ENCODE measurements at places on chromosomes 6 and 20.

DNA sequence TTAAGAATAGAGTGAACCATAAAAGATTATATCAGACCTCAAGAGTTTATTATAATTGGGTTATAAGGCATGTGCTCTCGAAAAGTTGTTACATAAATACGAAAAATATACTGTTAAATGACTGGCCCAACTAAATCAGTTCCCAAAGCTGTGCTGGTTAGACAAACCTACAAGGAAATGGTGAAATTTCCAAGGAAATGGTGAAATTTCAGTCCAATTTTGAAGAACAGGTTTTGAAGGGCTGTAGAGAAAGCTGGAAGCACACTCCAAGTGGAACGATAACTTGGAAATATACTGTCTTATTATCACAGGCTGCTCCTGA, 400 bp upstream of the TRMT11 start:
- DNase-seq = no peak

- no peak for DNase-seq
These were observed 124.4 kb upstream of the AKIRIN2 start for GRCh38 chr6:87826424-87826823.

DNA sequence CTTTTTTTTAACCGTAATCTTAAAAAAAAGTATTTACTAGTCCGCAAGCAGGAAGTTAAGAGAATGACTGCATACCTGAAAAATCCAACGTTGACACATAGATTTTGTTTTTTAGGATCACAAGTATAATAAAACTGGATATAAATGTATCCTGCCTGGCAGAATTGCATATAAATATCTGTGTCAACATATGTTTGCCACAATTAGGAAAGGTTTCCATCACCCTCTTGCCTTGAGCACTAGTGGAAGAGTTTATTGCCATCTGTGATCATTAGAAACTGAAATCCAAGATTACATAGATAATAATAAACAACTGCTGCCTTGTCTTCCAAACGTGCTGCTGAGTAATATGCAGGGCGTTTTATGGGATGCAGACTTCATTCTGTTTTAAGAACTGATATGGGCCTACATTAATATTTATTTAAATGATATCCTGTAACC, 27.9 kb downstream of the PLEKHG1 start:
- DNase-seq = no peak

- no peak for DNase-seq
These were observed 67.3 kb downstream of the PREX1 start for GRCh38 chr20:48760403-48760983.

DNA sequence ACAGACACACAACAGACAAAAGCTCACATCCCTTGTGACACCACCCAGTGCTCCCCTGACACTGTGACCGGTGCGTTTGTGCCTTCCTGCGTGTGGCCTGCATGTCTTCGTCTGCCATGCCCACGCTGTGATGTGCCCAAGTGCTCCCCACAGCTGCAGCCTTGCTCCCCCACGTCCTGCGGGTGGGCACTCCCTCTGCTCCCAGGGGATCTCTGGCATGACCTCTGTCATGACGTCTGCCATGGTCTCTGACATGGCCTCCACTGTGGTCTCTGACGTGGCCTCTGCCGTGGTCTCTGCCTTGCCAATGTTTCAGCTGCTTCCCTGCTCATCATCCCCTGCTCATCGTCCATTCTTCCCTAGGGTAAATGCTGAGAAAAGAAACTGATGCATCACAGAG, 200.9 kb downstream of the DLL1 start:
- DNase-seq = no peak

GRCh38 chr6:153449279-153449678, 318.2 kb upstream of the RGS17 start:
- no peak for DNase-seq

- DNase-seq = peak; percentile 79
These were observed at the start of gene FOXQ1 for GRCh38 chr6:1311400-1312202. FOXQ1 (plus strand) TSS chr6:1312098; CDS start chr6:1312705, 607 bp downstream.

GRCh38 chr6:56866917-56867522, 87.9 kb upstream of the BEND6 start:
- no peak for DNase-seq

GRCh38 chr20:2172305-2173175, 70.9 kb downstream of the STK35 start:
- DNase-seq = peak; percentile 76

DNA sequence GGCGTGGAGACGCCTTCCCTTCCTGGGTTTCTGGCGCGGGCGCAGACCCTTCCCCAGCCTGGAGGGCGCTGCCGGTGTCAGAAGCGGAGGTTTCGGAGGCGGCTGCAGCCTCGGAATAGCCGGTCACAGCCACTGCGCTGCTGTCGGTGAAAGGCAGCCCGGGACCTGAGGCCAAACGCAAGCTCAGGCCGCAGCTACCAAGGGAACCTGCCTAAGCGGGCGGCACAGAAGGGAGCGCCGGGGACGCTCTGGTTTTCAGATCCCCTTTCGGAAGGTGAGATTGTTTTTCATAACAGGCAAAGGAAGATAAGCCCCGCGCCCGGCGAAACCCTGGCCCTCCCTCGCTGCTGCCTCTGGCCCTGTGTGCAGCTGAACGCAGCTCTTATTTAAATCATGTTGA, 116.5 kb downstream of the FAM120B start:
- DNase-seq = no peak

GRCh38 chr6:90431576-90431975, 134.9 kb upstream of the BACH2 start:
- DNase-seq = no peak

- no peak for DNase-seq
These were observed 459.7 kb upstream of the HTR1E start for GRCh38 chr6:86477500-86478148.

GRCh38 chr6:34170346-34170745, 24.5 kb upstream of the GRM4 start:
- no peak for DNase-seq

DNA sequence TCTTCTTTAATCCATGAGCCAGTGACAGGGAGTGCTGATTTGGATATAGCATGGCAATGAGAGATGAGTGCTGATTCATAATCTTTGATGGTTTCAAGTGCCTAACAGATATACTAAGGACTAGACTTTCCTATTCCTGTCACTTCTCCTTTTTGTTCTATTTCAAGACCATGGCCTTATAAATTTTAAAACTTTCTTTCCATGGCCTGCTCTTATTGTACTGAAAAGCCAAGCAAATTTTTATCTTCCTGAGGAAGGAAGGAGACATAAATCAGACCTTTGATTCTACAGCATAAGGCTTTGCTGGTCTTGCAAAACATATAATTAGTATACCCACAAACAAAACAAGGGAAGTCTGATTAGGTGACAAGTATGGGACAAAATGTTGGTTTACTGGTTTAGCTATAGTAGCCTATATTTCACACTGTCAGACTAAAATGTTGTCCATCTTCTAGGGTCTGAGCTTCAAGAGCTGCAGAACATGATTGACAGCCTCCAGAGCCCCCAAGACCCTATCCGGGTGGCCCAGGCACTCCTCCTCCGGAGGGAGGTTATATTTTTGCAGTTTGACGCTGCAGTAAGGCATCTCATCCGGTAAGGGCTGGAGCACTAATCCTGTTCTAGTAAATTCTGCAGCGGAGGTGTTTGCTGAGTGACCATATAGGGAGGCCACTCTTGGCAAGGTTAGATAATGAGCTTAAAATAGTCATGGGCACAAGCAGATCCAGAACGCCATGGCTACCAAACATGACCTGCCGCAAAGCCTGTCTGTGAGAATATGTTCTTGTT, 82.3 kb downstream of the CD164 start:
- DNase-seq = no peak

DNA sequence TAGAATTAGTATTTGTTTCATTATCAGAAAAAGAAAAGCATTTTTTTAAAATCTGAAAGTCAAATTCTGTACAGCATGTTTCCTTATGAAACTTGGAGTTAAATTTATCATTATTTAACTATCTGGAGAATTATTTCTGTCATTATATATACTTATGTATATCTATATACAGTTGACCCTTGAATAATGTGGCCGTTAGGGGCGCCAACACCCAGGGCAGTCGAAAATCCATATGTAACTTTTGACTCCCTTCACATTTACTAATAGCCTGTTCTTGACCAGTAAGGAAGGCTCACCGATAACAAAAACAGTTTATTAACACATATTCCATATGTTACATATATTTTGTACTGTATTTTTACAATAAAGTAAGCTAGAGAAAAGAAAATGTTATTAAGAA, 341.2 kb downstream of the ADGRB3 start:
- DNase-seq = no peak

DNA sequence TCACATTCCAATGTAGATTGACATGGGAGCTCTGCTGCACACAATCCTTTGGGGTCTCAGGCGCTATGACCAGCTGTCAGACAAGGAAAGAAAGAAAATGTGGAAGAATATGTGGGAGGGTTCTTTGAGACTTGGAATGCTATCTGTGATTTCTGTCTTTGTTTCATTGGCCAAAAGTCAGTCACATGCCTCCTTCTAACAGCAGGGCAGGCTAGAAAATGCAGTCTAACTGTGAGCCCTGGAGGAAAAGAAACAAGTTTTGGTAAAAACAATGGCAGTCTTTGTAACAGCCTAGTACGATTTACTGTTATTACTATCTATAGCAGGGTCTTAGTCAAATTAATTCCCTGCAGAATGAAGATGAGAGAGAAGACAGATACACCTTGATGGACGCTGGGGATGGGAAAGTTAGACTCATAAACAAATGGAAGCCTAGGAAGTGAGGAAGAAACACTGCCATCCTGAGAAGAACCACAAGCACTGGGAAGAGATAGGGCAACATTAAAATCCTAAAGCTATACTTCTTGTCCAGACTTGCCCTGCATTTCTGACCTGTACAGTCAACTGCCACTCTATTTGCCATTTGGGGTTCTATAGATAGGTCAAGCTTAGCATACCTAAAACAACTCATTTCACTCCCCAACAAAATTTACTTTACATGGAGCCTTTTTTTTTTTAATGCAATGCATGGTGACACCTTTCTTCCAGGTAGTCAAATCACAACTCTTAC, 833.0 kb downstream of the KIF16B start:
- no peak for DNase-seq

- no peak for DNase-seq
These were observed 42.9 kb upstream of the EYA2 start for GRCh38 chr20:46851746-46852145.

DNA sequence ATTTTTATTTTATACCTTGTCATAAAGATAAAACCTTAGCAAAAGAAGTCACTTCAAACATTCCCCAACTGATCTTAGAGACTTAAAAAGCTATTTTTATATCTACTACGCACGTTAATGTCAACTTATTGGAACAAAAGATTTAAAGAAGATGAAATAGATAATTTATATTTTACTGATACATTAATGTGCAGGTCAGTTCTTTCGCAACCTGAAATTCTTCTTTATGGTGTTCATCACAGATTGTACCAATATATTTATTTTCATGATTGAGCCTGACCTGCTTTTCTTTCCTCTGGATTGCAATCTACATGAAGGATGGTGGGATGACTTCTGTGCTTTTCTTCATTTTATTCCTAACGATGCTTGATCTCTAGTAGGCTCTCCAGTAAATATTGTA, 596.3 kb downstream of the PHF3 start:
- DNase-seq = no peak

DNA sequence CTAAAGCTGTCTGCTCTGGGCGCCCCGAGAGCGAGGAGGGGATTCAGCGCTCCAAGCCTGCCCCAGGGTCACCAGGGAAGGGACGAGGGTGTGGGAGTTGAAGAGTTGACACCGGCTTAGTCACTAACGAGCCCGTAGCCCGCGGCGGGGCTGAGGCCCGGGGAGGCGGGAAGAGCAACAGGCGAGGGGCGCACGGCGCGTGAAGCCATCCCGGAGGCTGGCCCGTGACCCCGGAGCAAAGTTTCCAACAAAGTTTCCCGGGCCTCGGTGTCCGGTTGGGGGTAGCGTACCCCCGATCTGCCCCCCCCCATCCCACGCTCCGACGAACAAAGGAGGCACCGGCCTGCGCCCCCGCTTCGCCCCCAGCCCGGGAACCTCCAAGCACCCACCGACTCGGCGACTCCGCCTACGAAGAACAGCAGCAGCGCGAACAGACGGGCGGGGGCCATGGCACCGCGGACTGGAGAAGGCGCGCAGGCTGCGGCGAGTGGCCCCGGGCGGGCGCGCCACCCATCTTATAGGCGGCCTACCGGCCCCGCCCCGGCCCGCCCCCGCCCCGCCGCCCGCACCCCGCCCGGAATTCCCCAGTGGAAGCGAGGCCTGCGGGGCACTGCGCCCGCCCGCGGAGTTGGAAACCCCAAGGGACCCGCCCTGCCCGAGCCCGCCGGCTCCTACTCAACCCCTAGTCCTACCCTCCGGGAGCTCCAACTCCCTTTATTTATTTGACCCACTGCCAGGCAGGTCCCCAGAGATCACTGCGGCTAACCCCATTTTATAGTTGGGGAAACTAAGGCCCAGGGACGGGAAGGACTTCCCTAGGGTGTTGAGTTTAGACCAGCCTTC, at the start of gene SDC4:
Gene SDC4 (minus strand): TSS at position 489 of the 843 bp plus-strand sequence. CDS start 40 bp downstream, at position 449.
- peak; percentile 63 for DNase-seq

- no peak for DNase-seq
These were observed 336.3 kb downstream of the NRN1 start for GRCh38 chr6:5670381-5670780.

DNA sequence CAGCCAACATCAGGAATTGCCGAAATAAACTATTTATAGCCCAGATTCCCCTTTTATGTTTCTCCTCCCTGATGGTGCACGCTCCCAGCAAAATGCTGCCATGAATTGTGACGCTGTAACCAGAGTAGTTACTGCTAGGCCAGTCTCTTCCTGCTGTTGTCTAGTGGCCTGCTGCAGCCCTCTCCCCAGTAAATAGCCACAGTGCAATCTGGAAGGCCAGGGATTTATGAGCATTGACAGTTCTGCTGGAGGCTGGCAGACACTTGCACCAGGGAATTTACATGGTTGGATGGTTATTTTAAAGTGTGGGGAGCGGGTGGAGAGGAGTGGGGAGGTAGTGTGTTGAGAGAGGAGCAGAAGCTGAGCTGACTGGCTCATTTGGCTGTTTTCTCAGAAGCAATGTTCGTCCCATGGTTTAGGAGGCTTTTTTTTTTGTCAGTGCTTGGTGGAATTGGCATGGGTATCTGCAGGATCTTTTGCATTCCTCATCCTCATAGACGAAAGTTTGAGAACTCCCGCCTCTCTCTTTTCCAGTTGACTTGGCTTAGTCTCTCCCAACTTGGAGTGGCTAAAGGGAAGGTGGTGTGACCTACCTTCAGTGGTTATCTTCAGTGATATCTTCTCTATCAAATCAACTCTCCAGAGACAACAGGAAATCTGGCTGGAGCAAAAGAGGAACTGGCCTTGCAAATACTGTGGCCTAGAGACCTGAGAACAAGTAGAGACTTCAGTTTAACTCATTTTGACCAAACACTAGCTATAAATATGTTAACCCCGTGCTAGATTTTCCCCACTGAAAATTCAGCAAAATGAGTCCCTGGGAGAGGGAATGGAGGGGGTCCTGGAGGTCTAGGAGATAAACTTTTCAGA, 99.3 kb upstream of the VSTM2L start:
- no peak for DNase-seq

- DNase-seq = no peak
These were observed 37.2 kb downstream of the SYNJ2 start for GRCh38 chr6:158018851-158019361.

- DNase-seq = no peak
These were observed 36.9 kb downstream of the SLC24A3 start for GRCh38 chr20:19249106-19249879.

GRCh38 chr20:11682285-11682684, 235.4 kb upstream of the BTBD3 start:
- no peak for DNase-seq

Measured in WERI-Rb-1 (cell line).